H7 (cell line): ENCODE measurements at places on chromosomes 7 and 10. TPM values are rescaled to one million over a fixed set of nuclear protein-coding genes. Genes with fewer than 3 reads are reported as not detected.

TAF5 gene
- total RNA-seq = 26.0 and 29.8 TPM in 2 replicates

RPEL1 gene
- not detected in 2 replicates for total RNA-seq

OIT3 gene
- 0.10 TPM in 1 of 2 replicates, not detected in the other for total RNA-seq

ASB13 gene
- 21.8 and 22.3 TPM in 2 replicates for total RNA-seq

LIPM gene
- not detected in 2 replicates for total RNA-seq

FKBP6 gene
- total RNA-seq = 0.10 TPM in 1 of 2 replicates, not detected in the other

C10orf67 gene
- total RNA-seq = not detected in 2 replicates

ITGA8 gene
- total RNA-seq = 0.03 TPM in 1 of 2 replicates, not detected in the other

ANK3 gene
- total RNA-seq = 21.7 and 38.6 TPM in 2 replicates

ANKRD30A gene
- total RNA-seq = not detected in 2 replicates

DNA sequence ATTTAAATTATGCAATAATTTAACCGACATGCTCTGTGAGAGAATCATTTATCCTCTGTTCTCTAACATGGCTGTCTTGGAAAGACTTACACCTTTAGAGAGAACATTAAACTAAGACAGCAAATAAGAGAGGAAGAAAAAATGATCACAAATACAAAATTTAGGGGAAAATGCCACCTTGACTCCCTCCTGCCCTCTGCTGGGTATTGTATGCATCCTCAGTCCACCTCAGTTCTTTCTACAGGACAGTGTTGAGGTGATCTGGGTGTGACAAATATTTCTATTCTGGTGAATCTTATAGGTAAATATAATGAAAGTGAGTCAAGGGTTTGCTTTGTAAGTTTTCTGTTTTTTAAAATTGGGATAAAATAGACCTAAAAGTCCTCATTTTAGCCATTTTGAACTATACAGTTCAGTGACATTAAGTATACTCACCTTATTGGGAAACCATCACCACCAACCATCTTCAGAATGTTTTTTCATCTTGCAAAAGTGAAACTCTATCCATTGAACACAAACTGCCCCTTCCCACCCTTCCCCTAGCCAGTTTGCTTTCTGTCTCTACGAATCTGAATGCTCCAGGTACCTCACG lies 61.5 kb upstream of the ELMO1 start:
- peak; percentile 19 for DNase-seq

GRCh38 chr10:11024596-11024995 lies 6.9 kb downstream of the CELF2 start:
- no peak for DNase-seq

DNA sequence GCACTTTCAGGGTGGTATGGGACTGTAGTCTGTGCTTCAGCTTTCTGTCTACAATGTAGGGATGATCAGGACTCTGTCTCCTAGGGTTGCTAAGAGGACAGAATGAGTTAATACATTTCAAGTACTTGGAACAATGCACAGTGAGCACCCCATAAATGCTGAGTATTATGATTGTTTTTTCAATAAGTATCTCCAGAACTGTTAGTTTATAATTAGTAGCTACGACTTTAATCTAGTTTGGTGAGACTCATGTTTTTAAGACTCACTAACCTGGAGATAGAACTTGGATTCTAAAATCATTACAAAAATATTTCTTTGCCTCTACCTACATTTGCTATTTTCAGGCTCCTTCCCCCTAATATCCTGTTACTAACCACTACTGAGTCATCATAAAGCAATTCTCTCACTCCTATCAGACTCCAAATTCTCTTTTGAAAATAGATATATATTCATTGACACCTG lies 95.3 kb downstream of the CPED1 start:
- DNase-seq = no peak

- DNase-seq = peak; percentile 82
Observed at GRCh38 chr7:156616269-156617202, 24.0 kb upstream of the RNF32 start.

- peak; percentile 69 for DNase-seq
Observed at GRCh38 chr10:119199231-119199992, 8.0 kb upstream of the GRK5 start.

GRCh38 chr10:4662576-4663161 lies 163.3 kb upstream of the AKR1E2 start:
- DNase-seq = no peak

- DNase-seq = no peak
Observed at GRCh38 chr10:64558094-64558835, 1037.1 kb downstream of the REEP3 start.

GRCh38 chr10:17216217-17216900 lies 11.7 kb upstream of the VIM start:
- DNase-seq = no peak

- DNase-seq = no peak
Observed at GRCh38 chr10:102951316-102951715, 33.2 kb downstream of the CNNM2 start.

DNA sequence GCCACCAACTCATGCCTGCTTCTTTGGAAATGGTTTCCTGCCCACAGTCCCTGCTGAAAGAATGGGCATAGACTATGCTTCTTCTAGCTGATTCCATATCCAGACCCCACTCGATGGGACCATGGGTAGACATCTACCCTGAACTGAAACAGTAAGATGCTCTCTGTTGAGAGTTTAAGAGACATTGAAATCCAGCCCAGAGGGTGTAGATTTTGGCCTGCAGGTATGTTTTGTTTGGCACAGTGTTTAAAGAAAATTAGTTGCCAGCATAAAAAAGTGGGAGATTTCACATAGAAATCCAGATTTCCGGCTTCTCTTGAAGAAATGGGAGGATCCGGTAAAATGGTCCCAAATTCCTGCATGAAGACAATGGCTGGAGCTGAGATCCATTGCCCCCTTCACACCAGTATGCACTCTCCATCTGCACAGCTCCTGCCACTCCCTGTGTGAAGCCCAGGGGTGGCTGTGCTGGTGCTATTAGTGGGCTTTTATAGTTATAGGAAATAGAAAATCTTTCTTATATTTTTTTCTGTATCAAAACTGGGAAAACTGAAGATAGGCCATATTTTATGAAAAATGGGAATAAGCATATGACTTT lies 218.1 kb downstream of the PTEN start:
- no peak for DNase-seq

DNA sequence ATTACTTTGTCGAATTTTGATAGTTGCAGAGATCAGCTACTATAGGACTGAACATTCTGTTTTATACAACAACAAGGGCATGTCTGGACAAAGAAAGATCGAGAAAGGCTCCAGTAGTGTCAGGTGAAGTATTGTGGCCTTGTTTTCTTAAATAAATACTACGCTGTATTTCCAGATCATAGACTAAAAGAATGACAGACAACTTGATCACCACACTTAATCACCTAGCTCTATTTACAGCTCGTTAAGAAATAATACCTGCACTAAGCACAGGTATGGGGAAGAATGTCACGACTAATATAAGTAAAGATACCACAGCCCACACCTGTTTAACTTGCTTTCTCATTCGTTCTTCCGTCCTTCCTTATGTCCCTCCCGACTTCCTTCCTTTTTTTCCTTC lies 269.2 kb downstream of the HGF start:
- no peak for DNase-seq

DNA sequence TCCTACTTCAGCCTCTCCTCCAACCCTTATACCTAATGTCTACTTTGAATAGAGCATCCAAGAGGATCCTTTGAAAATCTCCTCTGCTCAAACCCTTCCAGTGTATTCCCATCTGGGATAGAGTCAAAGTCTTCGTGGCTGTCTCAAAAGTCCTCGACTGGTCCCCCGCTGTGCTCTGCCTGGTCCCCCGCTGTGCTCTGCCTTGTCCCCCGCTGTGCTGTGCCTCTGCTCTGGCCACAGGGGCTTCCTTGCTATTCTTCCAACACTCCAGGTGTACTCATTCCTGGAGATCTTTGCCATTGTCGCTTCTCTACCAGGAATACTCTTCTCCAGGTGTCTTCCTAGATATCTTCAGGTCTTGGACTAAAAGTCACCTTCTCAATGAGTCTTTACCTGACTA lies 36.1 kb upstream of the COMMD3 start:
- DNase-seq = peak; percentile 43

- no peak for DNase-seq
Observed at GRCh38 chr10:131109726-131110125, 201.8 kb downstream of the TCERG1L start.

GRCh38 chr10:102643336-102644065 lies 778 bp upstream of the TRIM8 start:
- DNase-seq = peak; percentile 86

DNA sequence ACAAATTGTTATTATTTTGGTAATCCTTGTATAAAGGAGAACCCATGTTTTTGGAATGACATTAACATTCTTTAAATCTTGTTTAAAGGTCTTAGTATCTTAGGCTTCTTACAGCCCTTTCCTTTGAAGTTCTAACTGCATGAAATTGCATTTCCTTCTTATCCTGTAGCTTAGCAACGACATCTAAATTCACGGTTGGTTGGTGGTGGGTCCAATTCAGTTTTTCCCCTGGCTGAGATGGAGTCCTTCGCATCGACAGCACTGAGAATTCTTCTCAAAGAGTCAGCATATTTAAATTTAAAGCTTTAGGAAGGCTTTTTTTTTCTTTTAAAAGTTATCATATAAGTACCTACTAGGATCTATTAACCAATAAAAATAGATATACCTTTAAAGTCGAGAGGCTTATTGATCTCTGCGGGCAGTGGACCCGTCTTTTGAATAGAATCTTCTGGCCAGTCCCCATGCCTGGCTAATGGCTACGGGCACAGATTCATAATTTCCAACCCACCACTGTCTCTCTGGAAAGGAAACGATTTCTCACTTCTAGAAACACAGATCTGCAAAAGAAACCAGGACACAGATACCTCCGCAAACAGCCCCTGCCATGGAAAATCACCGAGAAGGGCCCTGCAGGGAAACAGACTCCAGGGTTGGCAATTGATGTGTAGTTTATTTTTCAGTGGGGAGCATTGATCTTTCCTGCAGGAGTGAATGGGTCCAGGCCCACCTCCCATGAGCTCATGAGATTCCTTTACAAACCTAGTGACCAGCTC lies 63.4 kb downstream of the RAMP3 start:
- no peak for DNase-seq

DNA sequence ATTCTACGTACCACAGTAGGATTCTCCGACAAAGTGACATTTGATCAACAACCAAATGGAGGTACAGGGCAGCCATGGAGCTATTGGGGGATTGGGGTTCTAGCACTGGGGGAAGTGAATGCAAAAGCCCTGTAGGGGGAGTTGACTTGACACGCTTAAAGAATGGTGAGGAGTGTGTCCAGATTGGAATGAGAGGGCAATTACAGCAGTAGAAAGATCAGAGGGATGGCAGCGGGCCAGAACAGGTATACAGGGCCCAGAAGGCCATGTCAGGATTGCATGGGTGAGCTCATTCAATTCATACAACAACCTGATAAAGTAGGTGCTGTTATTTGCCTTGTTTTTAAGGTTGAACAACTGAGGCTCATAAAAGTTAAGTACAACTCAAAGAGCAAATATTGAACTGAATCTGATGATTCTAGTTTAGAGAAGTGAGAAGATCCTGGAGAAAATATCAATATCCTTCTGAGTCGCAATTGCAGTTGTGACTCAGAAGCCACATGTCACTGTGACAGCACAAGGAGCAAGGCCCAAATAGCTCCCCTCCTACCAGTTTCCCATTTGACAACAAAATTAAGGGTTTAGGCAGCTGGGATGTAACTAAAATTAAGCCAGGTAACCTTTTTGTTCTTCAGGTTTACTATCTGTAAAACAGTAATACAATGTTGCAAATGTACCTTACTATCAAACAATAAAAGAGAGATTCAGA lies 28.0 kb upstream of the CTTNBP2 start:
- DNase-seq = no peak

DNA sequence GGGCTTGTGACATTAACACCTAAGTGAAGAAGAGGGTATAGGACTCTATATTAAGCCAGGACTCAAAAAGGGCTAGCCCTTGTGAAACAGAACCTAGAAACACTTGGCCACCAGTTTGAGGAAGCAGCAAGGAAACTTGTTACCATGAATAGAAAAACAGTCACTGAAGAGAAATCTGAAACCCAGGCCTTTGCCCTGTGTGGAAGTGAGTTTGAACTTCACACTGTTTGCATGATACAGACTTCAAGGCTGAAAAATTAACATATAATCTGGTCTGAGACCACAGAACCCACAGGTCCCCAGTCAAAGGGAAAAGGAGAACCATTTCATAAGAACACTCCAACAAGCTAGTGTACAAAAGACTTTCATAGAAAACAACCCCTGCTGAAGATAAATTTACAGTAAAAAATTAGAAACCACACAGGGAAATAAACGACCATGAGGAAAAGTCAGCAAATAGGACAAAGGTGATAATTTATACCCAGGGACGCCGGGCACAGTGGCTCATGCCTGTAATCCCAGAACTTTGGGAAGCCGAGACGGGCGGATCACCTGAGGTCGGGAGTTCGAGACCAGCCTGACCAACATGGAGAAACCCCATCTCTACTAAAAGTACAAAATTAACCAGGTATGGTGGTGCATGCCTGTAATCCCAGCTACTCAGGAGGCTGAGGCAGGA lies 76.1 kb downstream of the SKIDA1 start:
- DNase-seq = no peak

GRCh38 chr7:69657985-69658384 lies 59.7 kb downstream of the AUTS2 start:
- no peak for DNase-seq

- DNase-seq = no peak
Observed at GRCh38 chr10:76626386-76626785, 1011.2 kb downstream of the KCNMA1 start.

DNA sequence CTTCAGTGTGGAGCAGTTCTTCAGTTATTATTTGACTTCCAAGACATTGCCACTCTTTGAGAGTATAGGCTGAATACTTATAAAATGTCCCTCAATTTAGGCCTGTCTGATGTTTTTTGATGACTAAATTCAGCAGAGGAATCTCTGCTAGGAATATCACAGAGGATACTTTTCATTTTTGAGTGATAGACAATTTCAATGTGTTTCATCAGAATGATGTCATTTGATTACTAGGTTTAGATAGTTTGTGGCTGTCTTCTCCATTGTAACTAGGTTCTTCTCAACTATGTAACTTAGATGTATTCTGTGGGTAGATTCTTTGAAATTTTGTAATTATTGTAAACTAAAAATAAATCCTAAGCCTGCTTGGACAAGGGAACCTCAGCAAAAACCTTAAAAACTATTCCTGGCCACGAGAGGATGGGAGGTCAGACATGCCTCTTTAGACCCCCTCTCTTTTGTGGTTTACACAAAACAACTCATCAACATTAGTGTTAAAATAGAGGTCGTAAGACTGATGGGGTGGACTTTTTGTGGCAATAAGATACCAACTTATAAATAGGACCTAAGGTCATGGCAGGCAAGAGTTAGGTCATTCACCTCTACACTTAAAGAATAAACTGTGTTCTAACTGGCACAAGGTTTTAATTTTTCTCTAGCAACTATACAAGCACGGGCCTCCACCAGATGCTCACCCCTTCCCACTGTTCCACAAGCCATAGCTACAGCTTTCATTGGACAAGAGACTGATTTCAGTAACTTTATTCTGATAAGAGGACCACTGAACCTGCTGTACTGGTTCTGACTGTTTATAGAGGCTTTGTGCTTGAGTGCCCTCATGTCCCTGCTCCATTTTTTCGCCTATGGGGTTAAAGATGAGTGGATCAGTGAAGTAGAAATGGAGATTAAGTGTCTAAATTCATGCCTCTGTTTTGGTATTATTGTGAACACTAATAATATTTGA lies 33.7 kb downstream of the CYP2C8 start:
- no peak for DNase-seq
